Stimulated activated CD8-positive, alpha-beta memory T cell treated with anti-CD3 and anti-CD28 coated beads, Interleukin-2, amount 100 ng/mL, for 1 hour (primary cell): ENCODE measurements at places on chromosomes 5 and 9.

DNA sequence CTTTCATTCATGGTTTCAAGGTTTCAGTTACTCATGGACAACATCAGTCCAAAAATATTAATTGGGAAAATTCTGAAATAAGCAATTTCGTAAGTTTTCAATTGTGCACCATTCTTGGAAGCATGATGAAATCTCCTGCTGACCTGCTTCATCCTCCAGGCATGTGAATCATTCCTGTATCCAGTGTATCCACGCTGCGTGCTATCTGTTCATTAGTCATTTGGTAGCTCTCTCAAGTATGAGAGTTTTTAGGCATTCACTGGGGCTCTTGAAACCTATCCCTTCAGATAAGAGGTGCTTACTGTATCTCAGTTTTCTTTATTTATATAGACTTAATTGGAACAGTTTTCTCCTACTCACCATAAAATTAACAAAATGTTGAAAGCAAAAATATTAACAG, 293.0 kb downstream of the CDH12 start:
- no peak for DNase-seq

GRCh38 chr9:109316207-109316640, 4.6 kb downstream of the EPB41L4B start:
- DNase-seq: no peak

DNA sequence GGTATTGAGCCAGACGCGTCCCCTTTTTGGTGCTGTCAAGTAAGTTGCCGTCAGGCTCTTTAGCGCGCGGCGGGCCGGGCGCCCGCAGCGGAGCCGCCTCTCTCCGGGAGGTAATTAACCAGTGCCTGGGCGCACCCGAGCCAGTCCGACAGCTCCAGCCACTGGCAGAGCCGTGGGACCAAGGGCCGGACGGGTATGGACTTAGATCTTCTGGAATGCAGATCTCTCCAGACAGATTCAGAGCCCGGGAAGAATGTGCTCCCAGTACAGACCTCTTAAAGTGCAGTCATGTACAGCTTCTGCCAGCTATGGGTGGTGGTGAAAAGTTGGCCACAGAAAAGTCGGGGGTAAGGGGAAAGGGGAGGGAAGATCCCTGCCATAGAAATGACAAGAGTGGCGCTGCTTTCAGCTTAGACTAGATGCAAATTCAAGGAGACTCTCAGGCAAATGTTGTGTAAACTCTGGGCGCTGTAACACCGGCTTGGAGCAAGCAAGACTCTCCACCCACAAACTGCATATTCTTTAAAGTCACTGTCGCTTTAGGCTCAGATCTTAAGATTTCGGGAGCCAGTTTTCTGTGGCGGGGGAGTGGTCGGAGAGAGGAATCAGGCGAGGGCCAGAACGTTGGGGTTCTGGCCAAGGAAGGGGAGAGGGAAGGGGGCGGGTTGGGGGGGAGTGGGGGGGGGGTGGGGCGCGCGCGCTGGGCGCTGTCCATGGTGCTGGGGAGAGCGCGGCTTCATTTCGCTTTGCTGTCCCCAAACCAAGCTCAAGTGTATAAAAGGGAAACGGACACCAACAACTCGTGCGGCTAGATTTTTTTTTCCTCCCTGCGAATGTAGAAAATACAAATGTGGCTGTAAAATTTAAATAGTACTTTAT, 29.2 kb downstream of the NR2F1 start:
- no peak for DNase-seq

GRCh38 chr9:21789541-21790037, 12.8 kb upstream of the MTAP start:
- no peak for DNase-seq

- no peak for DNase-seq
Measured at GRCh38 chr5:123805300-123805699, 293.3 kb downstream of the CSNK1G3 start.

GRCh38 chr9:36899406-36899805, 134.7 kb downstream of the PAX5 start:
- no peak for DNase-seq

DNA sequence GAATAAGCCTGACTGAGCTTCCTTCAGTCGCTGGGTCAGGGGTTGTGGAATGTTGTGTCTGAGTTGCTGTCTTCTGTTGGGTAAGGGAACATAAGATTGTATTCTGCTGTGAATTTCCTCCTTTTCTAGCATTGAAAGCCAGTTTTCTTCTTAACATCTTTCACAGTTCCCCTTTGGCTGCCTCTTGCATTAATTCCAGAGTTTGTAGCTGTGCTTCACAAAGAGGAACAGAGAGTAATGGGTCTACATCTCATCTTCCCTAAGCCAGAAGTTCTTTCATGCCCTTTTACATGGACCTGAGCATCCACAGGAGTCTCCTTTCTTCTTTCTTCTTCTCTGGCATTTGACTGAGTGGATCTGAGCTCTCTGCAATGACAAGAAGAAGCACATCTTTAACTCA, 686.8 kb downstream of the KCTD16 start:
- no peak for DNase-seq

GRCh38 chr9:137295238-137295811, 6.7 kb downstream of the NRARP start:
- no peak for DNase-seq

DNA sequence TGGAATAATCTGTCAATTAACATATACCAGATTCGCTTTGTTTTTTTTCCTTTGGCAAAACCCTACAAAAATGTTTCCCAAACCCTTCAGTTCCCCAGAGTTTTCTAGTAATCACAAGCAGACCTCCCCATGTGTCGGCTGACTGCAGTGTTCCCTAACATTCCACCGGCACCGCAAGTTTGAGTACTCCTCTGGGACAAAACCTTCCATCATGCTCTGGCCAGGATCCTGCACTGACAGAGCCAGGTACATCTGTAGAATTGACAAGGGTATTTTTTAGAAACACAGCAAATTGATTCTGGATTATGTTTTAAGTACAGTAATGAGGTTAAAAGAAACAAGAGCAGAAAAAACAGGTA, 174.7 kb downstream of the GAS1 start:
- no peak for DNase-seq

DNA sequence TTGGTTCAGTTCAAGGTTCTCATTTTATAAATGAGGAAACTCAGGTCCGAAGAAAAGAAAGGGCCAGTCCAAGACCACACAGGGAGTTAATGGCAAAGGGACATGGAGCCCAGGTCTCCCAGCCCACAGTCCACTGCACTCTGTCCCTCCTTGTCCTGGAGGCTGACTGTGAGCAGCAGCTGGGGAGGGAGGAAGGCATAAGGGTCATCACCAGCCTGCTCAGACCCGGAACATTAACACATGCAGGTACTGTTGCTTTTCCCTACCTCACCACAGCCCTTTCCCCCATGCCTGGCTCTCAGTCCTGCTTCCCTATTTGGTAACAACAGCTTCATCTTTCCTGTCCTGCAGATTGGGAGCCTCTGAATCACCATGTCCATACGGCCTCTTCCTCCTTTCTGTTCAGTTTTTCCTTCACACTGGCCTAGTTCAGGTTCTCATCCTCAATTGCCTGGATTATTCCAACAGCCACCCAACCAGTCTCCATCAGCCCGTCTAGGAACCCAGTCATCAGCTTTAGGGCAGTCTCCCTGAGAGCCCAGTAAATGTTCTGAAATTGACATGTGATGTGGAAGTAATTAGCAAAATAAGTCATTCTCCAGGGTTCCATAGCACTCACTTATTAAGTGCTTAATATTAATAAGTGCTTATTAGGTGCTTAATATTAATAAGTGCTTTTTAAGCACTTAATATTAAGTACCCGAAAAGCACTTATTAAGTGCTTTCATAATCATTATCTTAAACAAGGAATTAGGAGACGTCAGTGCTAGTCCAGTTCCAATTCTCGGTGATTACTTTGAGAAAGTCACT, 4.3 kb downstream of the GPX3 start:
- DNase-seq: no peak

- no peak for DNase-seq
Measured at GRCh38 chr5:159826351-159827214, 89.7 kb upstream of the ADRA1B start.

DNA sequence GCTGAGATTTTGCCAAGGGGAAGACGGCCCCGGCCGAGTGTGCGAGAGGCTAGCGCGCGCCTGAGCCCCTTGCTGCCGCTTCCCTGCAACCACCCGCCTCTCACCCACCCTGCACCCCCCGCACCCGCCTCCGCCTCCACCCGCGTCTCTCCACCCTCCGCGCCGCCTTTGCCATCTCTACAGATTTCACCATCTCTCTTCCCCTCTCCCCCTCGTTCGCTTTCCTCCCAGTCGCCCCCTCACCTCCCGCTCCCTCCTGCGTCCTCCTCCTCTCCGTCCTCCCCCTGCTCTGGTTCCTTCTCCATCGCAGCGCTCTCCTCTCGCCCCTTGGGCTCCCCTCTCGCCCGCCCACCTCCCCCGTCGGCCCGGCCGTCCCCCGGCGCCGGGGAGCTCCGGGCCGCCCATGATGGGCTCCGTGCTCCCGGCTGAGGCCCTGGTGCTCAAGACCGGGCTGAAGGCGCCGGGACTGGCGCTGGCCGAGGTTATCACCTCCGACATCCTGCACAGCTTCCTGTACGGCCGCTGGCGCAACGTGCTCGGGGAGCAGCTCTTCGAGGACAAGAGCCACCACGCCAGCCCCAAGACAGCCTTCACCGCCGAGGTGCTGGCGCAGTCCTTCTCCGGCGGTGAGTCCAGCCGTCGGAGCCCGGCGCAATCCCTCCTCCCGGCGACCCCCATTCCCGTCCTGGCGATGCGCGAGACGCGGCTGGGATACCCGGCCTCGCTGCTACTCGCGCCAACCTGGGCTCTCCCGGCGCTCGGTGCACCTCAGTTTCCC, at the start of gene PRDM12:
TSS of gene PRDM12 (plus strand) at position 344 of the 778 bp plus-strand sequence. CDS start at position 404, 60 bp downstream.
- DNase-seq: no peak

GRCh38 chr9:116471093-116471906, 215.8 kb upstream of the TRIM32 start:
- DNase-seq: no peak

DNA sequence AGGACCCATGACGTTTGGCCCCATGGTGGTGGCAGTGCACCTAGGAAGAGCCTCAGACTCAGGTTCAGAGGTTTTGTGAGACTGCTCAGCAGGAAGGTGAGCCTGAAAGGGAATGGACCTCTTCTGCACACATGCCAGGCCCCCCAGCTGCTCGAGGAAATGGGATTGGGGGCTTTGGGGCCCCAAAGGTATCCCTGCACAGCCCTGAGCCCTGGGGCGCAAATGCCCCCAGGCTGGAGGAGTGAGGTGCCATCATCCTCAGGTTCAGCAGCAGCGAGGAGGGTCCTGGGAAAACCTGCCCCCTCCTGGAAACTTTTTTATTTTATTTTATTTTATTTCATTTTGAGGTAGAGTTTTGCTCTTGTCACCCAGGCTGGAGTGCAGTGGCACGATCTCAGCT, 171.8 kb upstream of the MVB12B start:
- DNase-seq: no peak

DNA sequence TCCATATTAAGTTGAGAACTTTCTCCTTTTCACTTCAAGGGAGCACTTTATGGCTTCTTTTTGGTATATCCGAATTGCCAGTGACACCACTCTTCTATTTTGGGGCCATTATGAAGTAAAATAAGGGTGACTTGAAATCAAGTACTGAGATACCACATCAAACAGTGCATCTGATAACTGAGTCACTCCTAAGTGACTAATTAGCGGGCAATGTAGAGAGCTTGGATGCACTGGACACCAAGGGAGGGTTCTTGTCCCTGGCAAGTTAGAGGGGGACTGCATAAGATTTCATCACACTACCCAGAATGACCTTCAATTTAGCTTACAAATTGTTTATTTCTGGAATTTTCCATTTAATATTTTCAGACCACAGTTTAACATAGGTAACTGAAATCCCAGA, 813.9 kb upstream of the CDH10 start:
- DNase-seq: no peak

- DNase-seq: no peak
Measured at GRCh38 chr9:124020520-124021384, 9.2 kb downstream of the LHX2 start.

GRCh38 chr9:136010615-136011361, 49.6 kb upstream of the UBAC1 start:
- no peak for DNase-seq

DNA sequence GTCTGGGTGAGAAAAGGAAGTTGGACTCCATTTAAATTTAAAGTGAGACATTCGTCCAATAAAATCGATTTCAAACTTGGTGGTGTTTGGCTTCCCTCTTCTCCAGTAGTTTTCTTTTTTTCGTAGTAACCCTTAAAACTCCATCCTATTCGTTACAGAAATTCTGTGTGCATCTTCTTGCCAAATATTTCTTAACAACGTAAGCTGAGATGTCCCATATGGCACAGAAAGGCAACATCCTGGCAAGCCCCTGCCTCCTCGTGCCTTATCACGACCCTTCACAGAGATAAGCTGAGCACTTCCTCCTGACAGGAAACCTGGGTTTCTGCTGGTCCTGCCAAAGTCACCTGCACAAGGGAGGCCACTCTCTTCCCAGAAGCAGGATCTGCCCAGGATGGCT, 11.8 kb upstream of the ADAMTS2 start:
- DNase-seq: no peak

GRCh38 chr5:16617274-16617968, 624 bp upstream of the RETREG1 start:
- no peak for DNase-seq

DNA sequence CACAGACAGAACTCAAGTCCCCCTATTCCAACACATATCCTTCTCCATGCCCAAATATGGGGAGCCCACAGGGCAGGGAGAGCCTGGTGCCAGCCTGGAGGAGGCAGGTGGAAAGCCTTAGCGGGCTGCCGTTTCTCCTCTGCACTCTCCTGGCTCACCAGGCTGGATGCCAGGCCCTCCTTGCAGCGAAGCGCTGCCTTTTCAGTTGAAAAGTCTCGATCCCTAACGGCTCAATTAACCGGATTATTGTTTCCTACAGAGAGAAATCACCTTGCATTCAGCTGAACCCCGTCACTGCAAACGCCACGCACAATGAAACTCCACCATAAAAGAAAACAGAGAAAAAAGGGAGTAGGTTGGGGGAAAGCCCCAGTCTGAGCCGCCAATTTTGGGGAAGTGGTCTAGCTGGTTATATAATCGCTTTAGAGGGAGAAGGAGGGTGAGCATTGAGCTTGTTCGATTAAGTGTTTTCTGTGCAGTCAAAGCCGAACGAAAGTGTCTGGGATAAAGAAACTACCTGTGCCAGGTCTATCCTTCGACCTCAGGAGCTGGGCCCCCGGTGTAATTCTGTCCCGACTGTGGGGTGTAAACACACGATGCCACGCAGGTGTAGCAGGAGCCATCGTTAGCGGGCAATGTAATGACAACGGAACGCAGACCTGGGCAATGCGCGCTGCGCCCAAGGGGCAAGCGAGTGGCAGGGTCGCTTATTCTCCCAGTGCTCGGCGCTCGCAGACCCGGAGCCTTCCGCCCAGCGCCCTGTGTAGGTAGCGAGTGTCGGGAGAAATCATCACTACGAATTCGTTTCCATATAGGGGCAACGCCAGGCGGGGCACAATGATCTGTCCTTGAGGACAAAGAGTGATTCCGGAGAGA, 3.8 kb downstream of the BARHL1 start:
- no peak for DNase-seq

GRCh38 chr5:24773261-24773660, 128.5 kb upstream of the CDH10 start:
- no peak for DNase-seq
